ENCODE measurements at places on chromosomes 11 and 22. TPM values are rescaled to one million over a fixed set of nuclear protein-coding genes. Genes with fewer than 3 reads are reported as not detected.

DNA sequence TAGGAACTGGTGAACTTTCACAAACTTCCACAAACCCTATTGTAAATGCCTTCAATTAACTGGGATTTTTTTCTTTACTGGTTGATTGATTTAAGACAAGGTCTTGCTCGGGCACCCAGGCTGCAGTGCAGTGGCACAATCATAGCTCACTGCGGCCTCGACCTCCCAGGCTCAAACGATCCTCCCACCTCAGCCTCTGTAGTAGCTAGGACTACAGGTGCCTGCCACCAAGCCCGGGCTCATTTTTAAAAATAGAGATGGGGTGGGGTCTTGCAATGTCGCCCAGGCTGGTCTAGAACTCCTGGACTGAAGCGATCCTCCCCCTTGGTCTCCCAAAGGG, 35.7 kb upstream of the POLA2 start:
- no peaks in the 10 kb centered on the region for H3K36me3 ChIP-seq
- no peak for DNase-seq
- peaks cover 7% of the 10 kb centered on the region for H3K4me1 ChIP-seq
- peak overlapping the region; percentile 61 for H3K4me3 ChIP-seq
- H3K27ac ChIP-seq: peak overlapping the region; percentile 65

DNA sequence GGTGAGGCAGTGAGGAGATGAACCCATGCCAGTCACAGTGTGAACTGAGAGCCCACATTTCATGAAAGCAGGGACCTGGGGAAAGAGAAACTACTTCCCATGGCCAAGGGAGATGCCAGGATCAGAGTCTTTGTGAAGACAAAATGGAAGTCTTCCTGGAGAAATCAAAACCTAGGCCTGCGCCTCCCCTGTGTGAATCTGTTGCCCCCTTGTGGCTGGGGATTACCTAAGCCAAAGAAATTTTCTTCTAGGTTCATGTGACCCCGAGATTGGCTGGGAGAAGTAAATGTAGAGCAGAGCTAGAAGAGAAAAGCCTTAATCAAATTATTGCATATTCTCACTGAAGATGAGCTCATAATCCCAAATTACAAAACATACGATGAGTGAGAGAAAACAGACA, 1075.3 kb downstream of the TBC1D22A start:
- H3K27me3 ChIP-seq: no peaks in the 10 kb centered on the region
- no peak for DNase-seq
- H3K27ac ChIP-seq: no peak overlapping the region
- H3K36me3 ChIP-seq: no peaks in the 10 kb centered on the region

SLC22A25 gene
- not detected for total RNA-seq

DNA sequence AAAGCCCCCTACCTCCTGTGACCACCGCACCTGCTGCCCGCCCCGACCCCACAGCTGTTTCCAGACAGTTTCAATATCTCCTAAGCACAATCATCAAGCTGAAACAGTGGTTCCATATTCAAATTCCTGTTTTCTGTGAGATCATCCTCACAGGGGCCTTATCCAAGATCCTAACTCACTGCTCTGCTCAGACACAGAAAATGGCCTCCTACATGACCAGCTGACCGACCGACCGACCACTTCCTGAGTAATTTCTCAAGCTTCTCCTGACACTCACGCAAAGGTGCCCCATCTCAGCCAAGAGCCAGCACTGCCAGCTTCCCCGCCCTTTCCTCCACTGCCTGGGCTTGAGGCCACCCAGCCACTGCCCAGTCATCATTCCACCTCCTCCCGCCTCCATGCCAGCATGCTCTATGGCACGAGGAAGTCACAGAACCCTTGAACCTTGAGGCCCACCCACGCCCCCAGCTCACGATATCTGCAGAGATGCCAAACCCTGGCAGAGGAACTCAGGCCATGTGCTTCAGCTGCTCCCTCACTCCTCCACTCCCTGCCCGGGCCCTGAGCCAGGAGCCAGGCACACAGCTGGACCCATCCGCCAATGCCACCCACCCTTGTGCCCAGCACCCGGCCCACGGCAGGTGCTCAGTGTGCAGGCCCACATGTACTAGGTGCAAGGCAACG, 14.0 kb downstream of the KIAA0930 start:
- no peak overlapping the region for H3K4me3 ChIP-seq
- no peak overlapping the region for H3K27ac ChIP-seq

- no peak overlapping the region for H3K4me3 ChIP-seq
- no peak for DNase-seq
- H3K27me3 ChIP-seq: no peaks in the 10 kb centered on the region
- H3K4me1 ChIP-seq: peaks cover 3% of the 10 kb centered on the region
- H3K36me3 ChIP-seq: no peaks in the 10 kb centered on the region
Observed at GRCh38 chr11:133945087-133945974, 11.4 kb downstream of the IGSF9B start.

GRCh38 chr22:27788500-27789288, 12.9 kb downstream of the MN1 start:
- no peaks in the 10 kb centered on the region for H3K36me3 ChIP-seq
- H3K4me1 ChIP-seq: no peaks in the 10 kb centered on the region
- no peak overlapping the region for H3K4me3 ChIP-seq
- H3K27me3 ChIP-seq: no peaks in the 10 kb centered on the region
- H3K27ac ChIP-seq: no peak overlapping the region

GRCh38 chr11:45926001-45926401, 3.5 kb downstream of the LARGE2 start:
- no peak overlapping the region for H3K4me3 ChIP-seq
- H3K27ac ChIP-seq: no peak overlapping the region
- H3K27me3 ChIP-seq: no peaks in the 10 kb centered on the region
- DNase-seq: no peak
- H3K4me1 ChIP-seq: no peaks in the 10 kb centered on the region

OR8G1 gene
- not detected for total RNA-seq

- no peaks in the 10 kb centered on the region for H3K36me3 ChIP-seq
- no peaks in the 10 kb centered on the region for H3K4me1 ChIP-seq
- no peaks in the 10 kb centered on the region for H3K27me3 ChIP-seq
- no peak overlapping the region for H3K4me3 ChIP-seq
- no peak overlapping the region for H3K27ac ChIP-seq
- no peak for DNase-seq
Observed at GRCh38 chr11:111961389-111962300, 24.5 kb downstream of the DIXDC1 start.

DNA sequence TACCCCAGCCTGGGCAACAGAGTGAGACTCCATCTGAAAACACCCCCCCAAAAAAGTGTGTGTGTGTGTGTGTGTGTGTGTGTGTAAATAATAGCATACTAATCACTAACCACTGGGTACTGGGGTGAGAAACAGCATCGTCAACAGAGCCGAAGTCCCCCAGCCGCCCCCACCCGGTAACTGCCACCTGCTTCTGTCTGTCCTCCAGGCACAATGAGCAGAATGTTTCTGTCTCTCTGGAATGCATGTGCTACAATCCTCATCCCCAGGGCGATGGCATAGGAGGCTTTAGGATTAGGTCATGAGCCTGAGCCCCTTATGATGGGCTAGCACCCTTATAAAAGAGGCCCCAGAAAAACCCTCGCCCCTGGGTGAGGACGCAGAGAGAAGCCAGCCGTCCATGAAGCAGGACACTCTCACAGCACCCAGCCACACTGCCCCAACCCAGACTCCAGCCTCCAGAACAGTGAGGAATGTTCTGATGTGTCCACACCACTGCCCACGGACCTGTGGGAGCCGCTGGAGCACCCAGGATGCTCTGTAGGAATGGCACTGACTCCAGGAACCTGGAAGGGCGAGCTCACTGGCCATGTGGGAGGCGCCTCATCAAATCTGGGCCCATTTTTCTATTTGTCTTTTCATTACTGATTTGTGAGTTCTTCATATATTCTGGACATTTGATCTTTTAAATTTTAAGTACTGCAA, 9.9 kb downstream of the TTLL8 start:
- no peaks in the 10 kb centered on the region for H3K4me1 ChIP-seq
- no peak overlapping the region for H3K4me3 ChIP-seq
- H3K27me3 ChIP-seq: no peaks in the 10 kb centered on the region
- H3K36me3 ChIP-seq: no peaks in the 10 kb centered on the region

SPON1 gene
- 0.10 TPM for total RNA-seq

- no peak for DNase-seq
- peak overlapping the region; percentile 85 for H3K4me3 ChIP-seq
- peak overlapping the region; percentile 97 for H3K27ac ChIP-seq
- H3K36me3 ChIP-seq: no peaks in the 10 kb centered on the region
Observed at GRCh38 chr11:843818-844692, 1.4 kb downstream of the TSPAN4 start.

GRCh38 chr22:41770715-41771468, 29.6 kb upstream of the CCDC134 start:
- no peaks in the 10 kb centered on the region for H3K27me3 ChIP-seq
- no peaks in the 10 kb centered on the region for H3K36me3 ChIP-seq
- H3K4me1 ChIP-seq: no peaks in the 10 kb centered on the region
- H3K27ac ChIP-seq: no peak overlapping the region

TENM4 gene
- 0.39 TPM for total RNA-seq

DNA sequence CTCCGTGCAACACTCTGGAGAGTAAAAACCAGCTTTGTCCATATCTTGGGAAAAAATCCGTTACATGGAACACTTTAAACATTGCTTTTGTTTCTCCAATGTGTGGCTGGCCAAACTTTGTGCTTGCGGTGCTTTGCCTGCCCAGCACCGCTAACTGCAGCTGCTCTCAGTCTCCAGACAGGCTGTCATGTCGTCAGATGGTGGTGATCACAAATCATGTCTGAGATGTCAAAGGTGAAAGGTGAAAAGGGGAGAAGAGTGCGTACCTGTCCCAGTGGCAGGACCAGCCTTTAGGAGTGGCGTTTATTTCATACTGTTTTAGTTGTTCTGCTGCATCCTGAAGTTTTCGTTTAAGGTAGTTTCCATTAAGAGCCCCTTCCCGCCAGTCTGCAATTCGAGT, 17.1 kb upstream of the AGBL2 start:
- no peak overlapping the region for H3K4me3 ChIP-seq
- H3K27ac ChIP-seq: no peak overlapping the region
- H3K27me3 ChIP-seq: no peaks in the 10 kb centered on the region
- H3K4me1 ChIP-seq: no peaks in the 10 kb centered on the region

MAML2 gene
- 2.9 TPM for total RNA-seq

DNA sequence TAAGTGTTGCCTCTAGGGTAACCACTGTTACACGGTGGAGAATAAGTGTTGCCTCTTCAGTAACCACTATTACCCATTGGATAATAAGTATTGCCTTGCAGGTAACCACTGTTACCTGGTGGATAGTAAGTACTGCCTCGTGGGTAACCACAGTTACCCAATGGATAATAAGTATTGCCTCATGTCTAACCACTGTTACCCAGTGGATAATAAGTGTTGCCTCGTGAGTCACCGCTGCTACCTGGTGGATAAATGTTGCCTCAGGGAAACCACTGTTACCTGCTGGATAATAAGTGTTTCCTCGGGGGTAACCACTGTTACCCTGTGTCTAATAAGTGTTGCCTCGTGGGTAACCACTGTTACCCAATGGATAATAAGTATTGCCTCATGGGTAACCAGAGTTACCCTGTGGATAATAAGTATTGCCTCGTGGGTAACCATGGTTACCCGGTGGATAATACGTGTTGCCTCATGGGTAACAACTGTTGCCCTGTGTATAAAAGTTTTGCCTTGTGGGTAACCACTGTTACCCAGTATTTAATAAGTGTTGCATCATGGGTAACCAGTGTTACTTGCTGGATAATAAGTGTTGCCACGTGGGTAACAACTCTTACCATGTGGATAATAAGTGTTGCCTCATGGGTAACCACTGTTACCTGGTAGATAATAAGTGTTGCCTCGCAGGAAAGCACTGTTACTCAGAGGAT, 12.3 kb upstream of the NXPE4 start:
- H3K27me3 ChIP-seq: no peaks in the 10 kb centered on the region
- no peak overlapping the region for H3K27ac ChIP-seq
- no peak for DNase-seq
- H3K4me3 ChIP-seq: no peak overlapping the region
- no peaks in the 10 kb centered on the region for H3K36me3 ChIP-seq

OR4C46 gene
- not detected for total RNA-seq

DNA sequence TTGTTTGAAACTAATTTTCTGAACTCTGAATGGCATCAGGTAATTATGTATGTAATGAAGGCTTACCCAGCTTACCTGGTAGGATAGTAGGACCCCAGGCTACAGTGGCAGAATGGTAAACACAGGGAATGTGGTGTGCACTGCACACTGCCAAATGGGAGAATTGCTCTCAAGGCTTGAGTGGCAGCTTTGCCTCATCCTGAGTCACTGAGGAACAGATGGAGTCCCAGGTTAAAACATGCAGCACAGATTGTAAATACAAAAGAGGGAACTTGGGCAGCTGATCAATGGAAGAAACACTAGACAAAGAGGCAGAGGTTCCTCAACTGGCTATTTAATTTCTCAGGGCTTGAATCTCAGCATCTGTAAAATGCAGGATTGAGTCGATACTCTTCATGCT, 24.4 kb downstream of the GPR83 start:
- H3K27me3 ChIP-seq: 0 out of 2 replicates have a peak, but pooled peaks cover 2% of the 10 kb centered on the region
- H3K27ac ChIP-seq: no peak overlapping the region
- H3K4me1 ChIP-seq: no peaks in the 10 kb centered on the region

DNA sequence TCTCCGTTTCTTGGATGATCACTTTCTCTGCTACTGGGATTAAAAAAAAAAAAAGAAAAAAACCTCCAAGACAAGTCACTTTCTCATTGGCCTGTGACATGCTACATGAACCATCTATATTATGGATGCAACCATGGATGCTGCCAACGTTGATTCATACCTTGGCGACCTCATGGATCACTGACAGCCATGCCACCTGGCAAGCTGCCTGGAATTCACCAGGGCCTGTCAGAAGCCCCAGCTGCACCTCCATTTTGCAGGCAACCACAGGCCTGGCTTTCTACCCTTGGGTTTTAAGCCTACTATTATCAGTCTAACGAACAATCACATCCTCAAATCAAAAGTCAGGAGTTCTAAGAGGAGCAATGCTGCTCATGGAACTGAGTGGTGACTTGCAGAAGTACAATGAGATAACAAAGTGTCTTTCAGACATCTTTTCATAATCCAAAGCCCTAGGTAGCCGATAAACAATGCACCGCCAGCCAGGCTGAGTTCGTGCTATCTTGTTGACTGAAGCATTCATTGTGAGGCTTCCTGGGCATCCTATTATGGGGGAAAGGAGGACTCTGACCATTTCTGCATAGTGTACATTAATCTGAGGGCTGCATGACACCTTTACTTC, 48.0 kb upstream of the CADM1 start:
- no peaks in the 10 kb centered on the region for H3K27me3 ChIP-seq
- no peak overlapping the region for H3K27ac ChIP-seq
- no peak overlapping the region for H3K4me3 ChIP-seq
- no peak for DNase-seq
- H3K36me3 ChIP-seq: no peaks in the 10 kb centered on the region

- H3K4me3 ChIP-seq: no peak overlapping the region
- no peaks in the 10 kb centered on the region for H3K27me3 ChIP-seq
- H3K4me1 ChIP-seq: peaks cover 10% of the 10 kb centered on the region
- H3K36me3 ChIP-seq: no peaks in the 10 kb centered on the region
Observed at GRCh38 chr11:12414611-12415010, 37.2 kb downstream of the PARVA start.

DKK3 gene
- total RNA-seq: 116 TPM

IL18 gene
- 22.5 TPM for total RNA-seq

- H3K27ac ChIP-seq: no peak overlapping the region
- H3K27me3 ChIP-seq: no peaks in the 10 kb centered on the region
- no peak overlapping the region for H3K4me3 ChIP-seq
- DNase-seq: no peak
- H3K36me3 ChIP-seq: no peaks in the 10 kb centered on the region
- H3K4me1 ChIP-seq: 0 out of 2 replicates have a peak, but pooled peaks cover 3% of the 10 kb centered on the region
Observed at GRCh38 chr11:3824714-3825472, 15.9 kb downstream of the RHOG start.

Measured in Panc1 (cell line).